ENCODE measurements at places on chromosomes 12 and 14.

GRCh38 chr14:68576496-68577244 lies 216.2 kb downstream of the ZFP36L1 start:
- no peak for DNase-seq

- DNase-seq, result no peak
These were observed 65.9 kb upstream of the JDP2 start for GRCh38 chr14:75361751-75362433.

GRCh38 chr12:109920261-109920780 lies 20.2 kb downstream of the TCHP start:
- peak; percentile 36 for DNase-seq

DNA sequence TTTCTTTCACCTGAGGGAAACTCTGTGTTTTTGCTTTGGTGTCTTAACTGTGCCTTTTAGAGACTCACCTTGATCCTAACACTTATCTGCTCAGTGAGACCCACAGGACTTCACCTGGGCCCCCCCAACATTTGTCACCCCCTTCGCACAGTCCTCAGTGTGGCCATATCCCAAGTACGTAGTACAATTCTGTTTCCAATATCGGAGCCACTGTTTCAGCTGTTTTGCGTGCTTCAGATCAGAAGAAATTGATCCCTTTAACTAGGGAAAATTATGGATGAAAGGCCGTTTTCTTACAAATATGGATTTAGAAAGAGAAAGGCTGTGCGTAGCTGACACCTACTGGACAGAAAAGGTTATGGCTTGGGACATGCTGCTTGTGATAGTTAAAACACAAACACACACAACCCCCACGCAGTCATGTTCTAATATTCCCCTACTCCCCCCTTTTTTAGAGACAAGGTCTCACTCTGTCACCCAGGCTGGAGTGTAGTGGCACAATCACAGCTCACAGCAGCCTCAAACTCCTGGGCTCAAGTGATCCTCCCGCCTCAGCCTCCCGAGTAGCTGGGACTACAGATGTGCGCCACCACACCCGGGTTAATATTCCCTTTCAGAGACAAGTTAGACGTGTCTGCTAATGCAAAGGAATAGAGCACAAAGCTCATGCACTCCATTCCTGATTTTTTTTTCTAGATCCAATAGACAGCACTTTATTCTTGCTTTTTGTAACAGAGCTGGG lies 3.6 kb upstream of the SLC7A8 start:
- peak; percentile 70 for DNase-seq

DNA sequence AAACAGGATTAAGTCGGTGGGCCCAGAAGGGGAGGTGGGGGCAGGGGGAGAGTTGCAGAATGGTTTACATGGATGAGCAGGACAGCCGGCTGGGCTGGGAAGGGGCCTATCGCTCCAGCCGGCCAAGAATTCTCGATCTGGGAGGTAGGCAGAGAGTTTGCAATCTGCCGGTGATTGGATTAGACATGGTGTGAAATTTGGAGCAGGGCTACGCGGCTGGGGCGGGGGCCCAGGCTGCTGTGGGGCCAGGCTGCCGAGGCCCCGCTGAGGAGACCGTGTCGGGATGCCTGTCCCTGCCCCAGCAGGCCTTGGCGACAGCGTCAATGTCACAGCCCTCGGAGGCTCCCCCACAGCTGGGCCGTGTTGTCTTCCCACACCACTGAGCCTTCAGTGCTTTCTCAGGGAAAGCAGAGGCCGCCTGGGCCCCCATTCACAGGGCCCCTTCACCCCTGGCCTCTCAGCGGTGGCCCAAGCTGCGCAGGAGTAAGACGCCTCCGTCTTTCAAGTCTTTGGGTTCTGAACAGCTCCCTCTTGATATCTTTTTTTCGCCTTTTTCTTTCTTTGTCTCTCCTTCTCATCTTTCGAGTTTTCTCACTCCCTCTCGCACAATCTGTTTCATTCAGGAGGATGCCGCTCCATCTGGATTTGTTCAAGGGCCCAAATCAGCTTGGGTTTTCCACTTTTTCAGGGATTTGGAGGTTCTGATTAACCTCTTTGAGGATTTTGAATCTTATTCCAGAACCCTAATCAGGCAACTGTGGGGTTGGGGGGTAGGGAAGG lies 117.5 kb upstream of the PARP11 start:
- DNase-seq, result no peak

DNA sequence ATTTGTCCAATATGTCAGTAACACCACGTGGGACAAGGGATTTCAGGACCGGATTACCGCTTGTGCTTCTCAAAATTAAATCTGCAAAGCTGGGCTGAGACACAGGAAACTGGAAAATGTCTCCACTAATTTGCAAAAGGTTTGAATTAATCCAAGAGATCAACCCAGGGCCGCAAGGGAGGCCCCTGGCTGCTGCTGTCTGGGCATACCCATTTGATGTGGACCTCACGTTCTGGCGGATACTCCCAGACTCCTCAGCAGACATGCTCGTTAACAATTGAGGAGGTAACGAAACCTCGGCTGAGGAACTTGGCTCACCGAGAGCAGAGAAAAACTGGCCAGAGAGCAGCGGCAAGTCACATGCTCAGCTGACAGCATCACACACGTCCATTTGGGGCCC lies 180.6 kb downstream of the SLC15A4 start:
- no peak for DNase-seq

GRCh38 chr12:114425031-114425626 lies 19.2 kb upstream of the TBX5 start:
- DNase-seq, result no peak

- DNase-seq, result no peak
These were observed 114.2 kb downstream of the DAD1 start for GRCh38 chr14:22474730-22475351.

- DNase-seq, result peak; percentile 50
These were observed 17.3 kb upstream of the EIF5 start for GRCh38 chr14:103316721-103317121.

DNA sequence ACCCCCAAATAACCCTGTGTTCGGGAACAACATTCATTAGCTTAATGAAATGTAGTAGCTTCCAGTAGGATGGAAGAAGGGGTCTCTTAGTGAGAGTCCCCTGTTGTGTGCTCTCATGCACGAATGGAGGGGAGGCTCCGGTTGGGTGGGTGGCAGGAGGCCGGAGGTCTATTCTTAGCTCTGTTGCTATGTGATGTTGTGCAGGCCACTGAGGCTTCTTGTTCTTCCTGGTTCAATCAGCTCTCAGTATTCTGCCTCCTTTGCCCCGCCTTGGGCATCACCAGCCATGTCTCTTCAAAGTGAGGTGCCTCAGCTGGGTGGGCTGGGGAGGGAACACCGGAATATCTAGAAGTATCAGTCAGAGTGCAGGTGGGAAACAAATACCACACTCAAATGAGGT lies 50.8 kb downstream of the KCNA1 start:
- no peak for DNase-seq

DNA sequence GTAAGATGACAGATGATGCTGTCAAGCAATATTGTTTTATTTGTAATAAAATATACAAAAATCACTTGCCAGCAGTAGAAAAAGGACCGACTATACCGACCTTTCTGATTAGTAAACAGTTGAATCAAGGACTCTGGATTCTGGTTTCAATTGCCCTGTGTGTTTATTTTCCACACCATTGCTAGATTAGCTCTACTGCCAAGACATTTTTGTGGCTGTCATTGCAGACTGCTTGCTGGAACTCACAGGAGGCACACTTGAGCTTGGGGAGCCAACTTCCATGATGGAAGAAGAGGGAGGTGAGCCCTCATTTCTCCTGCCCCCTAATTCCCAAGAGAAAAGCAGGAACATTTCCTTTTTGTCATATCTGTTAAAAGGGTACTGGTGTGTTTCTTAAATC lies 51.3 kb downstream of the MAPKAPK5 start:
- no peak for DNase-seq

- DNase-seq, result peak; percentile 36
These were observed 13.6 kb downstream of the ABCD2 start for GRCh38 chr12:39605996-39606395.

DNA sequence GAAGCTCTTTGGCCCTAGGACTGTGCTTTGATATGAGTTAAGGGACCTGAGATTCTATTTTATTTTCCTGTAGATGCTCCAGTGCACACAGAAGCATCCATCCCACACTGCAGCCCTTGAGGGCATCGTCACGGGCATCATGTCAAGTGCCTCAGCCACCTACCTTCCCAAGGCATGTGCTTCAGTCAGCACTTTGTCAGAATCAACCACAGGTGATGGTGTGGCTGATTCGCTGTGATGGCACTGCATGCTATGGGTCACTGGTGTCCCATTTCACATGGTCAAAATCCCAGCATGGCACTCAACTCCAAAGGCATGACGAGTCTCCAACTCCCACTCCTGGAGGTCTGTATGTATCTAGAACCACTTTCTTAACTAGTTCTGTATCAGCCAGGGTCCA lies 100.8 kb downstream of the AACS start:
- no peak for DNase-seq

DNA sequence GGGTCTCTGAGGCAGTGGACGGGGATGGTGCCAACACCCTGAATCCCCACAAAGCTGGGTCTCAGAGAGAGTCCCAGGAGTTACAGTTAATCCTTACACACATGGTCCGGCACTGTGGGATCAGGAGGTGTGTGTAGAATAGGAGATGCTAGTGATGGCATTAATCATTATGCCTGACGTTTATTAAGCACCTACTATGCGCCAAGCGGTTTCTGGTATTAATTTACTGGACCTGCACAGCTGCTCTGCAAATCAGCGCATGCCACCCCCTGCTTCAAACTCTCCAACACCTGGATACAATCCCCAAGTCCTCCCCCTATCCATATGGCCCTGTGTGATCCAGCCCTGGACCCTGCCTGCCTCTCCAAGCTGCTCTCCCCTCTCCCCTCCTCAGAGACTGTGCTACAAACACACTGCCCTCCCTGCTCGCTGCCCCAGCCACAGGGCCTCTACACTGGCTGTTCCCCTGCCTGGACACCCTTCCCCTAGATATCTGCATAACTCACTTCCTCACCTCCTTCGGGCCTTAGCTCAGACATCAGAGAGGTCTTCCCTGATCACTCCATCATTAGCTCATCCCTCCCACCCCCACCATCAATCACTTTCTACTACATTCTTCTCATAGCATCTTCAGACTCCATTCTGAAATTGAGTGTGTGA lies 86.0 kb downstream of the RFLNA start:
- no peak for DNase-seq

GRCh38 chr14:76786601-76787000 lies 25.3 kb downstream of the VASH1 start:
- no peak for DNase-seq
